ENCODE measurements at places on chromosomes 7 and 10.

GRCh38 chr7:1409555-1409954, 49.7 kb downstream of the MICALL2 start:
- DNase-seq: no peak

- no peak for DNase-seq
Observed at GRCh38 chr10:63464402-63465292, 1.1 kb downstream of the JMJD1C start.

DNA sequence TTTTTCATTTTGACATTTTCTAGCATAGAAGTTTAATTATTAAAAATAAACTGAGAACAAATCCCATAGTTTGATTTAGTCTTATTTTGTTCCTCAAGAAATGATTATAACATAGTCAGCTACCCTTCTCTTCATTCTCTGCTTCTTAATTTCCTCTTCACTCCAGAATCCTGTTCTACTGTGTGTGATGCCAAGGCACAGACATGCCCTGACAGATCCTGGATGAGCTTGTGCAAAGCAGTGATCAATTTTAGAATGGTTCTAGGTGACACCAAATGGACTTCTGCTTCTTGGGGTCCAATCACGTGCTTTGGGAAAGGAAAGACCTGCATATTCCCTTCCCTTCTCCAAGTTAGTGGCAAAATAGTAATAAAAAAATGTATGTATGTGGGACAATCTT, 665.6 kb downstream of the MAGI2 start:
- no peak for DNase-seq

DNA sequence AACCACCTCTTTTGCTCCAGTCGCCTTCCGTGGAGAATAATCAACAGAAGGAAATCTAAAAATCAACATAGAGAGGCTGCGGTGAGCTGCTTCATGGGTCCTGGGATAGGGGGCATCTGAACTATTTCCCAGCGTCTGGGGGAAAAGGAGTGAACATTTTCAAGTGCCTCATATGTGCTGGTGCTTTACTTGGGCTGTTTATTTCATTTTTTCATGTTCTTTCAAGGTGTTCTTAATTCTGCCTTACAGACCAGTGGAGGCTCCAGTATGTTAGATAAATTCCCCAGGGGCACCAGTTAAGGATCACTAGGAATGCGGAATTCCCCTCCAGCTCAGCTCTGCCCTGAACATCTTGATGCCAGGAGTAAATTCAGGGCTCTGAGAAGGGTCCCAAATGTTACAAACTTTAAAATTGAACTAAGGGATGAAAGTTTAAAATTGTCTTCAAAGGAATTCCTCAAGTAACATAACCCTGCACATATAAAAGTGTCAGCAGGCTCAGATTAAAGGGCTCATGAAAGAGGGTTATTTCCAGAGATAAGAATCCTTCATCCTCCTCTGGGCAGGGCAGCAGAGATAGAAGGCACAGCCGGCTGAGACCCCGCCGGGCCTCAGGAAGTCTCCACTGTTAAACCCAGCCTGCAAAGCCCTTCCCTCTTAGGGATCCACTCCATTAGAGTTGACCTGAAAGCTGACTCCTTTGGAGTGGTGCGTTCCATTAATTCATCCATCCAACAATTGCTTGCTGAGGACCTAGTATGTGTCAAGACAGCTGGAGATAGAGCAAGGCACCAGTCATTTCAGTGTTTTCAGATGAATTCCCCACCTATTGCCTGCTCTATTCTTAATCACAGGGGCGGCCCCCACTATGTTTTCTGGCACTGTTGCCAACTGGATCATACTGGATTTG, 345.8 kb downstream of the KCNMA1 start:
- DNase-seq: no peak
